ENCODE measurements at places on chromosomes 5 and 9.
A peak's percentile ranks its signal among the peaks of the same experiment; 100 is the strongest.

DNA sequence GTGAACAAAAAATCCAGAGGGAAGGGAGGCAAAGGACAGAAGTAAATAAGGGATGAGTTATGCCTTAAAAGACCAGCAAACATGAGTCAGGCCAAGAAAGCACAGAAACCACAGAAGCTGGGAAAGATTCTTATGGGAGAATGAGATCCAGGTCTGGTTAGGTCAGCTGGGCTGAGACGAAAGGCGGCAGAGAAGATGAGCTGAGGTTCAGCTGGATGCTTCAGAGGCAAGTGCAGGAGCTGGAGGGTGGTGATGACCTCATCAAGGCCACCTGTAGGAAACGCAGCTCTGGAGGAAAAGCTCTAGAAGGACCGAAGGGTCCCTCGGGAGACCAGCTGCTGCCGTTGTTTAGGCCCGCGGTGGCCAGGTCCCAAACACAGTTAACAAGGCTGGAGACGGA lies 152.0 kb downstream of the MYO10 start:
- no peak for DNase-seq

GRCh38 chr5:8333485-8333884 lies 464.5 kb downstream of the MTRR start:
- no peak for DNase-seq

- no peak for DNase-seq
Measured at GRCh38 chr9:100052375-100052774, 46.4 kb downstream of the ERP44 start.

GRCh38 chr9:109517901-109518377 lies 19.8 kb upstream of the PTPN3 start:
- no peak for DNase-seq

- peak; percentile 62 for DNase-seq
Measured at GRCh38 chr5:142013734-142014521, 1.1 kb upstream of the GNPDA1 start.

DNA sequence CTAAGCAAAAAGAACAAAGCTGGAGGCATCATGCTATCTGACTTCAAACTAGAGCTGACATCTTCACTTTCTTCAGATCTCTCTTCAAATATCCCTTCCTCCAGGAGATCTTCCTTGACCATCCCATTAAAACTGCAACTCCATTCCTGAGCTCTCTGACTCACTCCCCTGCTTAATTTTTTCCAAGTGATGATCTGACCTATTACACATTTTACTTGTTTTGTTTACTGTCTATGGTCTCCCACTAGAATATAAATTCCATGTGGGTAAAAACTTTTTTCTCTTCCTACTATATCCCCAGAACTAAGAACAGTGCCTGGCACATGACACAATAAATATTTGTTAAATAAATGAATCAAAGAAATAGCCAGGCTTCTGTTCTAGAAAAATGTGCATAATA lies 87.5 kb downstream of the SLIT3 start:
- no peak for DNase-seq

DNA sequence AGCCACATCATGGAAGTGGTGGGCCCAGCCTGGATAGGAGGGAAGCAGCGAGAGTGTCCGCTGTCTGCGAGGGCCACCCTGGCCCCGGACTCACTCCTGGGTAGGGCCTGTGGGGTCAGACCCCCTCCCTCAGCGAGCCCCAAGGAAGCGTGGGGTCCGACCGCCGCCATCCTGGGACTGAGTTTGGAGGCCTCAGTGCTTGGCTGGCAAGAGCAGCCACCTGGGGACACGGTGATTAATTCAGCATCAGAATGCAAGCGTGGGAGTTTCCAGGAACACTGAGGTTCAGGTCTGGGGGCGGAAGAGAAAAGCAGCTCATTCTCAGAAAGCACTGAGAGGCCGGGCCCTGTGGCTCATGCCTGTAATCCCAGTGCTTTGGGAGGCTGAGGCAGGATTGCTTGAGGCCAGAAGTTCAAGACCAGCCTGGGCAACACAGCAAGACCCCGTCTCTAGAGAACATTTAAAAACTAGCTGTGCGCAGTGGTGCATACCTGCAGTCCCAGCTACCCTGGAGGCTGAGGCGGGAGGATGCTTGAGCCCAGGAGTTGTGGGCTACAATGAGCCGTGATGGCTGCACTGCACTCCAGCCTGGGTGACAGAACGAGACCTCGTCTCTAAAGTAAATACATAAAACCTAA lies 18.3 kb upstream of the CAMSAP1 start:
- no peak for DNase-seq

DNA sequence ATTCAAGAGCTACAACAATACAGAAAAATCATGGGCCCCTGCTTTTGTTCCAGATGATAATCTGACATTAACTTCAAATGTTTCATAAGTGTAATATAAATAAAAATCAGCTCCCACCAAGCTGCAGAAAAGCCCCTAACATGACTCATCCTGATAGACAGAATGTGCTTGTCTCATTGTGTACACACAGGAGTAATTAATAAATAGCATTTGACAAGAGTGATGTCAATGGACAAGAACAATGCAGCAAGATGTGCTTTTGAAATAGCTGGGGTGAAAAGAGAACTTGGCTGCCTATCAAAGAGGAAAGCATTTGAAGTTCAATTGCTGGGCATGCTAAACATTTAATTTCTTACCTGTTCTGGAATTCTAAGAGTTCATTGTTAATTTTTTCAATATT lies 79.2 kb downstream of the DNAH5 start:
- DNase-seq, result no peak

DNA sequence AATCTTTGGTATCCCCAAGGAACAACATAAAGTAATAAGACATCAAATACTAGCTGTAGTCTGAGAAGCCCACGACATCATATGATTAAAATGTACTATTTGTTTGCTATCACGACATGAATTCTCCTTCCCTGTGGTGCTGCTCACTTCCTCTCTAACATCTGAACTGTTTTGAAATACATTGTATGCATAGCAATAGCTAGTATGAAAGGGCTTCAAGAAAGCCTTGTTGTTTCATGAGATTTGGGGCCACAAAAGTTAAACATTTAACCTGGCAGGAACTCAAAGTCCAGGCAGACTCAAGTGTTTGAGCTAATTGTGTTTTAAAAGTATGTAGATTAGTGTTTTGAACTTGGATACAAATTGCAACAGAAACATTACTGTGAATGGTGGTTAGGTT lies 237.4 kb upstream of the PTGER4 start:
- DNase-seq, result no peak

DNA sequence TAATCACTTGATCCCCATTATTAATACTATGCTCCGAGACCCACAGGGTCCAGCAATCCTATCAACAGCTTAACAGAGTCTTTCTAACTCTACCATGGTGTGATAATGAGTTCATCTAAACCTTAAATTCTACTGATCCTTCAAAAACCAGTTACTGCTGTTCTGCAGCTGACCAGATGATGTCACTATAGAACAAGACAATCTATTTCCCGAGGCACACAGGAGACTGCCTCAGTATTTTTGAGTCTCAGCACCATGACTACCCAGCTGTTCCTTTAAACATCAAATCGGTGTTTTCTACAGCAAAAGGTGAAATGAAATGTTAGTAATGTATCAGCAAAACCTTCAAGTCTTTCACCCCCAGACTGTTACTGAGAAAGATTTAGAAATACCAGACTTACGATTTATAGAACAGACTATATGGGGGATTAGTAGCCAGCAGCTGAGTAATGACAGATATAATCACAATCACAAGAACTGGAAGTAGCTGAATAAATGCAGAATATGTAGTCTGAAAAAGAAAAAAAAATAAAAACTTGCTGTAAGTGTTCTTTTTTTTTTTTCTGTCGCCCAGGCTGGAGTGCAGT lies 16.9 kb downstream of the DNAJC18 start:
- peak; percentile 79 for DNase-seq

DNA sequence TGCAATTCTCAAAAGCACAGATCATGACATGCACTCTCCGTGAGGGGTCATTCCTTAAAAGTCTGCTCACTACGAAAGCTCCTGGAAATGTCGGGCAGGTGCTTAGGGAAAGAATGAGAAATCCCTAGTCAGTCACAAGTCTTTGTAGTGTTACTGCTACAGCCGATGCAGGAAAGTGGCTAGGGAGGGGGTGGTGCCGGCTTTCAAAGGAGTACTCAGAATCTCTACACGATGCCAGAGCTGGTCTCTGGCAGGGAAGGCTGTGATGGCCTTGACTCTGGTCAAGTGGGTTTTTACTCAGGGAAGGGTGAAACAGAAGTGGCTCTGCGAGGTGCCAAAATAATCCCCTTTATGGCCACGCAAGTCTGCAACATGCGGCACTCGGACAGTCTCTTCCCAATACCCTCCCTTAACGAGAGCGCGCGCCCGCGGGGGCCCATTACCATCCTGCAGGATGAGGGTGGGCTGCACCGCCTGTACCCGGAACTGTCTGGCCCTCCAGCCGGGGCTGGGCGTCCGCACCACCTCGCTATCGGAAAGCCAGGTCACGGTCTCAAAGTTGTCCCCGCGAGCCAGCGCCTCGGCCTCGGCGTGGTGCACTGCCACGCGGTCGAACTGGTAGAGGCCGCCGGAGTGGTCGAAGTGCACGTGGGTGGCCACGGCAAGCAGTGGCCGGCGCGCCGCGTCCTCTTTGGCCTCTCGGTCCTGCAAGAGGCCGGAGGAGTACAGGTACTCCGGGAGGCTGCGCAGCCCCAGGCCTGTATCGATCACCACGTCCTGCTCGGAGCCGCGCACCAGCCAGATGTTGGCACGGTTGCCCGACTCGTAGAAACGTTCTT lies 956 bp downstream of the MBLAC2 start:
- peak; percentile 48 for DNase-seq

- no peak for DNase-seq
Measured at GRCh38 chr5:65730910-65731309, 8.9 kb downstream of the NLN start.

- DNase-seq, result no peak
Measured at GRCh38 chr9:128391956-128392301, 20.8 kb downstream of the URM1 start.

GRCh38 chr5:54285686-54286085 lies 24.7 kb downstream of the ARL15 start:
- DNase-seq, result no peak

DNA sequence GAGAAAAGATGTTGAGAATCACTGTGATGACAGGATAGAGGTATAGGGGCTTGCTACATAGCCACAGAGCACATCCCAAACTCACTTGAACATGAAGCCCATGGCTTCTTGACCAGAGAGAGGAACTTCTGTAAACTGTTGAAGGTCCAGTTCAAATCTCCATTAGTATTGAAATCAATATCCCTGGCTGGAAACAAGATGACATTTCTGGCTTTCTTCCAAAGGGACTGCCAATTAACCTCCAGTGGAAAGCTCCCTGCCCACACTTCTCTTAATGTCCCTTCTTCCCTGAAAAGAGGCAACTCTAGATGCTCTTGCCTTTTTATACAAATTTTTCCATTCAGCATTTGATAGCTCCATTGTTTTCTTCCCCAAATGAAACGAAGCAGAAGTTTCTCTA lies 612.1 kb downstream of the EBF1 start:
- no peak for DNase-seq

DNA sequence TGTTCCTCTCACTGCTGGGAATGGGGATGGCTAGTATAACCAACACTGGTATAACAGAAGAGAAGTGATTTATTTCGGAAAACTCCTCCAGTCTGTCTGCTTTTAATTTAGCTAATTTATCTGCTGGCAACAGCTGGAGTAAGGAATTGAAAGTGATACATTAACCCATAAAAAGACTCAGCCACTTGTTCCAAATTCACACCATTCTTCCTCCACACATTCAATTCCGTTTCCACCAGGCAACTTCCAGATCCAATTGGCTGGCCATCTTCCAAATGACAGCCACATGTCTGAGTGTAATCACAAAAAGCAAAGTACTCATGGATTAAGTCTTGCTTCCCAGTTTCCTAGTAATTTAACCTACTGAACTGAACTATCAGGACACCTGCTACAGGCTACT lies 77.1 kb upstream of the RETREG1 start:
- no peak for DNase-seq

GRCh38 chr9:127909839-127910273 lies 7.0 kb downstream of the ST6GALNAC4 start:
- DNase-seq, result no peak

GRCh38 chr9:130138791-130139190 lies 33.4 kb upstream of the NCS1 start:
- peak; percentile 74 for DNase-seq

DNA sequence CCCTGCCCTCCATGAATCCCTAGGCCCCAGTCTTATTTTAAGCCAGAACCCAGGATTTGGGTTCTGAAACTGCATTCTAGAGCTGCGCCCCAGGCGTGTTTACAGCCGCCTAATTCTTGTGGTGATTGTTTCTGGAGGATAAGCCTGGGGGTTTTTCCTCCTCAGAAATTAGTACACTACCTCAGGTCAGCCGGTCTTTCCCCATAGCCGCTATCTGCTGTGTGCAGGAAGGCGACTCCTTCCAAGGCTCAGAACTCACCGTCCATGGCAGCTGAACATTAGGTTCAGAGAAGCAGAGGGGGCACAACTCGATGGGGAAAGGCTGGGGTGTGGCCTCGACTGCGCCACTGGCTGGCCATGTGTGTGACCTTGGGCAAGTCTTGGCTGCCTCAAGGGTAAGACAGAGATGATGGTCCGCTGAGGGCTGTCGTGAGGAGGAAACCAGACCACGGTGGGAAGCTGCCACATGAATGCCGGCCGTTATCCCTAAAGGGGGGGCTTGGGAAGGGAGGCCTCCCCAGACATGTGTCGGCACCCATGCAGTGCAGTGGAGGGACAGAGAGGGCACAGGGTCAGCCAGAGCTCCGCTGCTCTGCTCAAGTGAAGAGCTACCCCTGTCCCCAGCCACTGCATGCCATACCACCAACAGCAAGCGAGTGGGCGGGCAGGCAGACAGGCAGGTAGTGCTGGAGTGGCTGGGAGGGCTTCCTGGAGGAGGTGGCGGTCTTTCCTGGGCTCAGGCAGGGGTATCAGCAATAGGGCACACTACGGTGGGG lies 28.9 kb downstream of the SHB start:
- DNase-seq, result no peak

- no peak for DNase-seq
Measured at GRCh38 chr9:130042406-130042884, 544 bp downstream of the FNBP1 start.

- no peak for DNase-seq
Measured at GRCh38 chr5:78816143-78816765, 167.7 kb upstream of the LHFPL2 start.

GRCh38 chr5:127785098-127785927 lies 82.1 kb downstream of the CCDC192 start:
- no peak for DNase-seq

GRCh38 chr5:176665517-176665916 lies 18.2 kb downstream of the TSPAN17 start:
- DNase-seq, result no peak

GRCh38 chr9:121399883-121400607 lies 30.0 kb upstream of the STOM start:
- peak; percentile 82 for DNase-seq

DNA sequence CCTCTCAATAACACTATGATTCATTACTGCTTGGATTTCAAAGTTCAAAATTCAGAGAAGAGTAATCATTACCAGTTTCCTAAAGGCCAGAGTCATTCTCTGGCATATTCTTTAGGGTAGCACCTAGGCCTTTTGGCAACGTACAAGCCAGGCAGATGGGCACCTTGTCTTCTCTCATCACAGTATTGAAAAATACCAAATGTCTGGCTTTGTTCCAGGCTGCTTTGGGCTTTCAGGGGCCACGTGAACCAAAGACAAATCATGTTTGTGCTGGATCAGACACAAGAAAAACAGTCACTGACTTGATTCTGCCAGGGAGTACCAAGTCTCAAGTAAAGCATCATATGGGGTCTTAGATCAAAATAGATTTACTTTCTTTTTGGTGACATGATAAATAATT lies 15.5 kb downstream of the MEGF9 start:
- peak; percentile 54 for DNase-seq

- DNase-seq, result no peak
Measured at GRCh38 chr5:141811287-141812155, 66.7 kb downstream of the PCDH1 start.
